ENCODE measurements at places on chromosomes 2 and 18.

GRCh38 chr2:96970910-96971309 lies 15.5 kb downstream of the FAM178B start:
- DNase-seq, result no peak

DNA sequence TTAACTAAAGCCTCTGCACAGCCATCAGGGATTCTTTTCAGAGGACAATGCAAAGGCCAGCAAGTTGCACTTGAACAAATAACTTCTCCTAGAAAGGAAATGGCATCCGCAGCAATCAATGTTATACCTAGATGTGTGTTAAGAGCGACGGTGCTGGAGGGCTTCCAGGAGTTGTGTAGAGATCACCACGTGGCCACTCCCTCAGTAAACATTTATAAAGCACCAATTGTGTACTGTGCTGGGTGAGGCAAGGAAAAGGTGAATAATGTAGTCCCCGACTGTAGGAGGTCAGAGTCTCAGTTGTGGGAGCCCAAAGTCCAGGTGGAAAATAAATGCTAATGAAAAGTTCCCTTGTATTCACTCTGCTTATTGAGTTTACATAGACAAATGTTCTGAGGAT lies 135.0 kb downstream of the ALK start:
- no peak for DNase-seq

DNA sequence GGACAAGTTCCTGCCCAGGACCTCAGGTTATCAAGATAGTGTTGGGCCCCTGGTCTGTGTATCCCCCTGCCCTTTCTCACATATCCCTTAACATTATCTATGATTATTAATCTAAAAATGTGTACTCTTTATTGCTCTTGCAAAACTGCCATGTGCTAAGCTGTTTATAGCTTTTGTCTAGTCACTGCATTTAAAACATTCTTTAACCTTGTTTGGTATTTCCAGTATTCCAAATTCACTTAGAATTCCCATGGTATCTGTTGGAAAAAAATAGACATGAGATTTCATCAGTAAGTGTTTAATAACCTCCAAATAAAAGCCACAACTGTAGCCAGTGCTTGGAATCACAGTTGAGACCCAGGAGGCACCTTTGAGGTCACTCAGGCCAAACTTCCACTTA lies 16.2 kb upstream of the GLS start:
- no peak for DNase-seq

DNA sequence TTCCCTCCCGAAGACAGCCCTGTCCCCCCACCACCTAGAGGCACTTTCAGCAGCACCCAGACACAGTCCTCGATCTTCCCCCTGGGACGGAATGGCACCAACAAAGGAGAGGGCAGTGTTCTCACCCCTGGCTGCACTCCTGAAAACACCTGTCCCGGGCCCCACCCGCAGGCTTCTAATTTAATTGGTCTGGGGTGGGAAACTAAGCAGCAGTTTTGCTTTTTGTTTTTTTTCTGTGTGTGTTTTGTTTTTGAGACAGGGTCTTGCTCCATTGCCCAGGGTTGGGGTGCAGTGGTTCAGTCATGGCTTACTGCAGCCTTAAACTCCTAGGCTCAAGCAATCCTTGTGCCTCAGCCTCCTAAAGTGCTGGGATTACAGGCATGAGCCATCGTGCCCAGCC lies 38.4 kb upstream of the REL start:
- DNase-seq, result no peak

DNA sequence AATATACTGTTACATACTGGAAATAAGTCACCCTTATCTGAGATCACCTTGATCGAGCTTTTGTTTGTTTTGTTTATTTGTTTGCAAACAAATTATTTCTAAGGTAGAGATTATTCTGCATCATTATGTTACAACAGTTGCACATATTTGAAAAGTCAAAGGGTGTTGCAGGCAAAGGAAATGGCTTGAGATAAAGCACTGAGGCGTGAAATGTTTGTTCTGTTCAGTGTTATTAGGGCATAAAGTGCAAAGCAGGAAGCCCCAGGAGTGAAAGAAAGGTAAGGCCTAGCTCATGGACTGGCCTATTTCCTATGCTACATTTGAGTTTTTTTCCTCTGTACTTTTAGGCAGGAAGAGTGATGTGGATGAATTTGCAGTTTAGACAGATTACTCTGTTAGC lies 1815.6 kb upstream of the LRRTM1 start:
- DNase-seq, result no peak

GRCh38 chr2:5942204-5942603 lies 250.0 kb downstream of the SOX11 start:
- DNase-seq, result no peak

GRCh38 chr18:76914314-76914713 lies 92.0 kb downstream of the ZNF236 start:
- DNase-seq, result no peak

GRCh38 chr2:1542971-1543370 lies 129.7 kb downstream of the TPO start:
- DNase-seq, result no peak

DNA sequence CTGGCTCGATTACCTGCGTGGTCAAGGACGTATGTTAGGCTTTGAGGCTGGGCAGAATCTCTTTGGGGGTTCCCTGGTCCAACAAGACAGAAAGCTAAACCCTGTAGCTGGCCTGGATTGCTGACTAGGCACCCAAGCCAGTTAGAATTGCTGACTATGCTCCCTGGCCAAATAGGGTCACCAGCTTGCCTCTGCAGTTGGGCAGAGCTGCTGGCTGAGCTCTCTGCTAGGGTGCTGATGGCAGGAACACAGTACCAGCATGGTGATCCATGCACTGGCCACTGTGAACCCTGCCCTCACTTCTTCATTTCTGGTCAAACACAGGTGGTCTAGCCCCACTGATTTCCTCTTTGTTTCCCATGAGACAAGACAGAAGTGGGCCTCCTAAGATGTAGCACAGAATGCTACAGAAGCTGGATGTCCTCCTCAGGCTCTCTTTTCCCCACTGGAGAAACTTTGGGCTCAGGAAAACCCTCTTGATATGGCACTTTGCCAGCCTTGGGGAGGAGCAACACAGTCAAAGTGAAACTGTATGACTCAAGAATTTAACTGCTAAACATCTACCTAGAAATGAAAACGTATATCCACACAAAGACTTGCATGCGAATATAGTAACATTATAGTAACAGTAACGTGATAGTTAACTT lies 20.8 kb downstream of the SP140L start:
- DNase-seq, result no peak

GRCh38 chr2:113876503-113877387 lies 13.1 kb upstream of the ACTR3 start:
- DNase-seq, result peak; percentile 39

GRCh38 chr2:46065152-46065551 lies 232.1 kb upstream of the EPAS1 start:
- DNase-seq, result no peak

DNA sequence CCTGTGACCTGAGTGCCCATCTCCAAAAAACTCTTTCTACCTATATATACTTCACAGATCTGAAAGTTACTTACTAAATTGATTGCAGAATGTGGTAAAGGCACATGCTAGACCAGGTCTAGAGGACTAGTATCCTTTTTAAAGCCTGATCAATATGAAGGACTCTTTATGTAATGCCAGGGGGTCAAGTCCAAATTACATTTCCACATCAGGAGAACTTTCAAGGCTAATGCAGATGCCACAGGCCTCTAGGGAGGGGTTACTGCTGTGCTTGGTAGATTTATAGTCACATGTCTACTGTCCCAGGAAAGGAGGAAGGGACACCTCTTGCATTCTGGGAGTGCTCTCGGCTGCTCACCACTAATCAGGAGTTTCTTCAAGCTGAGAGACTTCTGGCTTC lies 118.4 kb upstream of the NOSTRIN start:
- DNase-seq, result no peak

- DNase-seq, result no peak
Observed at GRCh38 chr2:176158855-176159662, 2.0 kb downstream of the HOXD3 start.

- no peak for DNase-seq
Observed at GRCh38 chr2:236827997-236828396, 257.7 kb upstream of the COPS8 start.

DNA sequence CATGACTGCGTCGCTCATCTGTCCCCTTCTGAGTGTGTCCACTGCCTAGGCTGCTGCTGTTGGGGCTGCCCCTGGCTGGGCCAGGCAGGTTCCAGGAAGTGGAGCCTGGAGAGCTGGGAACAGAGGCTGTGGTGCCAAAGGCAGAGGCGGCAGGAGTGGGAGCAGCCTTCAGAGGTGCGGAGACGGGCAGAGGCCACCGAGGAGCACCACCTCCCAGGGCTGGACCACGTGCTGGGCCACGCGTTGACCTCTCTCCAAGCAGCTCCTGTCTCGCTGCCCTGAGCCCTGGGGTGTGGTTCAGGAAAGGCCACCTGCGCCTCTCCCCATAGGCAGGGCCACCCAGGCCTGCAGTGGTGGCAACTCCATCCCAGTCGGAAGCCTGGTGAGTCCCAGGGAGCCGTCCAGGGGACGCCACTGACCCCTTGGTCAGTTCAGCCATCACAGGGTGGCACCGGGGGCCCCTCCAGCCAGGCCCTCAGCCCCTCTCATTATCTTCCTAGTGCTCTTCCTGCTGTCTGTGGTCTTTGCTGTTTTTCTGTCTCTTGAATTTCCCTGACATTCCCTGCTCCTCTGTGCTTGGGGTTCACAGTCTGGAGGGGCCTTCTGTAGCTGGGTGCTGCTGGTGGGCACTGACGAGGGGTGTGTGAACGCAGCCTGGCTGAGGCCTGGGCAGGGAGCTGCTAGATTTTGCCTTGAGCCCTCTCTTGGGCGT lies 122.8 kb upstream of the HS6ST1 start:
- DNase-seq, result no peak

DNA sequence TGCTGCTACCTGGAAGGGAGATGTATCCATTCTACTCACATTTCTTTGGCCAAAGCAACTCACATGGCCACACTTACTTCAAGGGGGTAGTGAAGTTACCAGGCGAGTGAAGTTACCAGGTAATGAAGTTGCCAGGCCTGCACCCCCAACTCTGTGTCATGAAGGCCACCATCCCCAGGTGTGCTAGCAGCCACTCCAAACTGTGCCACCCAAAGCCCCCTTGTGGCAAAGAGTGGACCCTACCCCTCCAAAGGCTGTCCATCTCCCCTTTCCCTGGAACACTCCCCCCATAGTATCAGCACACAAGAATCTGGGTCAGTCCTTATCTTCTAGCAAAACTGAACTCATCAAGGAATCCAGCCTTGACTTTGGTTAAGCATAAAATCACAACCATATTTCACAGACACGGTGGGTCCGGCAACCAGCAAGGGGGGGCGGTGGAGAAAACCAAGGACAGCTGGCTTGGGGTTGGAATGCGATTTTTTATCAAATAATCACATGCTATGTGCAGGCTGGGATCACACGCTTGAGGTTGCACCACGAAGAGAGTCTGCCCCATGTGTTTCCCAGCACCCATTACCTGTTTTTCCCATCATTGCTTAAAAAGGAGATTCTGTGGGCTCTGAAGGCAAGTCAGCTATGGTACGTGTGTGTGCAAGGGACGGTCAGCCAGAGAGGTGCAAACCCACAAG lies 60.9 kb downstream of the ZFP36L2 start:
- no peak for DNase-seq

DNA sequence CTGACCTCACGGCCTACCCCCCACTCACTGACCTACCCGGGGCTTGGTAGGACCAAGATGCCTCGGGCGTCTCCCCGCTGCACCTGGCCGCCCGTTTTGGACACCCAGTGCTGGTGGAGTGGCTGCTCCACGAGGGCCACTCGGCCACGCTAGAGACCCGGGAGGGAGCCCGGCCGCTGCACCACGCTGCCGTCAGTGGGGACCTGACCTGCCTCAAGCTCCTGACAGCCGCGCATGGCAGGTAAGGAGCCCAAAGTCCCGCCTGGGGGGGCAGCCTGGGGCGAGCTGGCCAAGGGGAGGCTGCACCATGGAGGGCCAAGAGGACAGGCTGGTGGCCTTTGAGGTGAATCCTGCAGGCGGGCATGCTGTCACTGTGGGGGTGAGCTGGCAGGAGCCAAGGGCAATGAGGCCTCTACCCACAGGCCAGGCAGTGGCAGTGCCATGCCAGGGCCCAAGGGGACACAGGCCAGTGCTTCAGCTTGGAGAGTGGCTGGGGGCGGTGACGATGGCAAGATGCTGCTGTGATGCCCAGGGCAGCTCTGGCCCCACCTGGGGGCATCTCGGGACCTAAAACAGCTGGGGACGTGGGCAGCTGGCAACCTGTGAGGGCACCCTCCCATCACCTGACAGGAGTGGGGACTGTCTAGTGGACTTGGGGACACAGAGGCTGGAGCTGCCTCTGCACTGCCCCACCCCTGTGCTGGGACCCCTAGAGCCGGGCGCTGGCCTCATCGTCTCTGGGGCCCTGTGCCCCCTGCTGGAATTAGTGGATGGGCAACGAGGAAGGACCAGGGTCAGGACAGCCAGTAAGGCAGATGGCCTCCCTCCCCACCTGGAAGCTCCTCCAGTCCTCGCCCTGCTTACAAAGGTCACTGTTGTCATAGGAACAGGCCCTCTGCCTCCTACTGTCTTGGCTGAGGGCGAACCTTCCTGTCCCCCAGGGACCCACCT lies 2.0 kb downstream of the ESPNL start:
- DNase-seq, result no peak

- DNase-seq, result no peak
Observed at GRCh38 chr2:182715121-182715891, 751 bp upstream of the DNAJC10 start.

DNA sequence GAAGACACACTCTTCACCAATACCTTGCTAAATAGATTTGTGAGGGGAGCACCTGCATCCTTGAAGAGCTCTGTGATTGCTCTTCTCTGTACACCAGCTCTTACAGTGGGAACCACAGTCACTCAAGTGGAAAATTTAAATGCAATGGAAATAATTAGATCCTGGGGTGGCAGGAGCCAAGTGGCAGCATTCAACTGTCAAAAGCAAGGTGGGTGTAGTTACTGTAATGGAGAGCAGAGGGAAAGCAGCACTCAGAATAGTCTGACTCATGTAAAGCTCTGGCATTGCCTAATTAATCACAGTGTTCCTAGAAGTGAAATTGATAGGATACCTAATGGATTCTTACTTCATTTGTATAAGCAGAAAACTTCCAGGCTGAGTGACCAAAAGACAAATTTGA lies 245.8 kb downstream of the KCNE4 start:
- no peak for DNase-seq

DNA sequence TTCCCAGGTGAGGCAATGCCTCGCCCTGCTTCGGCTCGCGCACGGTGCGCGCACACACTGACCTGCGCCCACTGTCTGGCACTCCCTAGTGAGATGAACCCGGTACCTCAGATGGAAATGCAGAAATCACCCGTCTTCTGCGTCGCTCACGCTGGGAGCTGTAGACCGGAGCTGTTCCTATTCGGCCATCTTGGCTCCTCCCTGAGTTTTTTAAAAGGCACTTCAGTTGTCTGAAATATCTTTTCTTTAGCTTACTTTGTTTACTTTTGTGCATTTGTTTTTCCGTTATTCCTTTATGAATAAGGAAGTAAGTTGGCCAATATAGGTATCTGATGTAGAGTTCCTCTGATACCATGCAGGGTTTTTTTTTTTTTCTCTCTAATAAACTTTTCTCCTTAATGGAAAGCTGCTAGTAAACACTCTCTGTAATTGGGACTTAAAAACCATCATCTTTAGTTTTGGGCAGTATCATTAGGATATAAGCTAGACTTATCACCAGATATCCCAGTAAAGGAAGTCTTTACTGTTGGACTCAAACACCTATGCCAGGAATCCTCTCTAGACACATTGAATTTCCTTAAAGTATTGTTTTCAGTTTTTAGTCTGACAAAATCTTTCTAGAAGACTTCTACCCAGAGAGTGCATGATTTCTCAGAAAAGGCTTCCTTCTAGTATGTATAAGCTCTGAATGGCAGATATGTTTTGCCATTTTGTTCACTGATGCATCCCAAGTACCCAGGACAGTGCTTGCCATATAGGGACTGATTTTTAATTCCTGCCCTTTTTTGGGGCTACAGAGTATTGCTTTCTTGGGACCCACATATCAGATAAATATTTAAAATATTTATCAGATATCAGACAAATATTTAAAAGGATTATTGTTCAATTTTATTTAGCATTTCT lies 35.8 kb upstream of the DYSF start:
- DNase-seq, result no peak
